ENCODE measurements at places on chromosomes 3 and 15. TPM values are rescaled to one million over a fixed set of nuclear protein-coding genes. Genes with fewer than 3 reads are reported as not detected.

The LTF gene
- total RNA-seq = 0.13 TPM

The UBE2Q2 gene
- total RNA-seq = 30.3 TPM

The GOLGA6L9 gene
- total RNA-seq = 0.65 TPM

The CHRNB4 gene
- not detected for total RNA-seq

The PFN2 gene
- total RNA-seq = 22.2 TPM

The ARPP21 gene
- not detected for total RNA-seq

The CFAP92 gene
- total RNA-seq = 0.69 TPM

The P2RY1 gene
- total RNA-seq = 0.76 TPM

The ONECUT1 gene
- not detected for total RNA-seq

The STRIT1 gene
- not detected for total RNA-seq

The SLC38A3 gene
- total RNA-seq = 0.13 TPM

The KNSTRN gene
- 29.6 TPM for total RNA-seq

The GOLGA8Q gene
- 0.76 TPM for total RNA-seq

The CCR8 gene
- not detected for total RNA-seq

The TGM5 gene
- not detected for total RNA-seq

The ALDH1A3 gene
- total RNA-seq = 37.1 TPM

The LIPH gene
- not detected for total RNA-seq

The LDHAL6B gene
- not detected for total RNA-seq

The RGMA gene
- total RNA-seq = not detected

The NEIL1 gene
- total RNA-seq = 16.7 TPM

The CADPS gene
- total RNA-seq = not detected

The DPH3 gene
- total RNA-seq = 24.4 TPM

The C3orf80 gene
- not detected for total RNA-seq

The CTXN2 gene
- total RNA-seq = not detected

The TTLL13 gene
- total RNA-seq = 0.06 TPM

The GABRR3 gene
- not detected for total RNA-seq

The UNC13C gene
- total RNA-seq = not detected

The REC114 gene
- total RNA-seq = not detected

The MKRN2OS gene
- total RNA-seq = not detected

The KCNAB1 gene
- 0.13 TPM for total RNA-seq

The GPR87 gene
- 0.49 TPM for total RNA-seq

The C2CD4A gene
- 1.3 TPM for total RNA-seq

The TMEM108 gene
- total RNA-seq = under 0.01 TPM

The SIDT1 gene
- total RNA-seq = not detected
